ENCODE measurements at places on chromosomes 7 and 10. TPM values are rescaled to one million over a fixed set of nuclear protein-coding genes. Genes with fewer than 3 reads are reported as not detected.

DNA sequence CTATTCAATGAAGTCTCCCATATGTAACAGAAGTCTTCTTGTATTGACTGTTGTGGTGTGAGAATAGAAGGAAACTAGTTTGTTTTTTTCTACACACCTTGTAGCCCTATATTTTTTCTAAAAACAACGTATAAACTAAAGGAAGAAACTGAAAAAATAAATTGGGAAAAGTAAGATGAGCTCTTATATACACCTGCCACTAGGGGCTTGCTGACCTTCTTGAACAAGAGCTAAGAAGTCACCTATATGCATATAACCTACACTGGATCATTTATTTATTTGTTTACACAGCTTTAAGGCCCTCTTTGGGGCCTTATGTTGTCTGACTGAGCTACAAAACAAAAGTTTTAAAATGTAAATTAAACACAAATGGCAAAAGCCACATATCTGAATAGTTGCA, 383.0 kb downstream of the HPSE2 start:
- DNase-seq: no peak

GRCh38 chr10:123970207-123970926, 78.8 kb upstream of the CPXM2 start:
- no peak for DNase-seq

DNA sequence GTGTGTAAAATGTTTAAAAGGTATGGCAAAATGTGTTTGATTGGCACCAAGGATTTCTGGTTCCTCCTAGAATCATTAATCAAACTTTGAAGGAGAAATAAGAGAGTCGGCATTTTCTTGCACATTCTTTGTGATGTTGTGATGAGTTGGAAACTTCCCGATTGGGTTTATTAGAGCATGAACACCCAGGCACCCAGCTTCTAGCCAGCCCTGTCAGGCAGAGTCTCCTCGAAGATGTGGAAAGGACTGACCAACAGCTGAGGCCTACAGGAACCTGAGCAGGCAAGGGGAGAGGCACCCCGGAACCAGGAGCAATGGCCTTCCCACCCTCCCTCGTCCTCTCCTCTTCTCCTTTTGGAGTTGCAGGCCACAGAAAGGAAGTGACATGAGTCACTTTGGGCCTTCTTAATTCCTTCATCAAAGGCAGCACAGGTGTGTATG, 68.7 kb downstream of the EGFR start:
- DNase-seq: no peak

GRCh38 chr7:90994601-90995000, 269.6 kb upstream of the FZD1 start:
- DNase-seq: no peak

DNA sequence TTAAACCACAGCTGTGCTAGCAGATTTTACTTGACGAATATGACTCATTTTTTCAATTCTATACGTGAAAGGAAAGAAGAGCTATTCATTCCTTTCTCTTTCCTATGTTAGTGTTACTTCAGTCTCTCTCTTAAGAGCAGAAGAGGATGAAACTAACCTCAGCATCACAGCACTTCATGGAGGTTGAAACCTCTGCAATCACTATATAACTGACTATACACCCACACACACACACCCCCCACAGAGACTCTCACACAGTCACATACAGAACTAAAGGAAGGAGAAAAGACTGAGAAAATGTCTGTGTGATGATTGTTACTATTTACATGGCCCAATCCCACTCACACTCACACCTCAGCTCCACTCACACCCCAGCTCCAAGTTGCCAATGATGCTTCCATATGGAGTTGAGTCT, 104.2 kb downstream of the KIF20B start:
- DNase-seq: no peak

- DNase-seq: peak; percentile 91
These were observed 122.7 kb downstream of the PRKAG2 start for GRCh38 chr7:151754142-151754590.

DNA sequence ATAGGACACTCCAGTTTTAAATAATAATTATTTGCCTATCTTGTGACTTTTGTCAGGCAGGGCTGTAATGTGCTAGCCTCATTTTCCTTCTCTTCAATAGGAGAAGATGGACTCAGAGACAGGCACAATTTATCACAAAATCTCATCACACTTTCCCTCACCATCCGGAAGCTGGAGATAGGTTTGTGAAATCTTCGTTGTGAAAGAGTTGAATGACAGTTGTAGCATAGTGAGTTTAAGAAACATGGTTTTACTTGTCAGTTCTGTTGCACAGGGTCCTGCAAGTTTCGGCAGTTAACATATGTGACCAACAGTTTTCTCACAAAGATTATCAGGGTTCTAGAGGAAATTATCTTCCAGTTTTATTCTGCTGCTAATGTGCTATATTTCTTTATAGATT, 37.7 kb upstream of the MAP3K8 start:
- no peak for DNase-seq

- peak; percentile 6 for DNase-seq
These were observed 202.4 kb downstream of the SH2D4B start for GRCh38 chr10:80739963-80740715.

- no peak for DNase-seq
These were observed 183.0 kb downstream of the SRPK2 start for GRCh38 chr7:105205592-105206237.

DNA sequence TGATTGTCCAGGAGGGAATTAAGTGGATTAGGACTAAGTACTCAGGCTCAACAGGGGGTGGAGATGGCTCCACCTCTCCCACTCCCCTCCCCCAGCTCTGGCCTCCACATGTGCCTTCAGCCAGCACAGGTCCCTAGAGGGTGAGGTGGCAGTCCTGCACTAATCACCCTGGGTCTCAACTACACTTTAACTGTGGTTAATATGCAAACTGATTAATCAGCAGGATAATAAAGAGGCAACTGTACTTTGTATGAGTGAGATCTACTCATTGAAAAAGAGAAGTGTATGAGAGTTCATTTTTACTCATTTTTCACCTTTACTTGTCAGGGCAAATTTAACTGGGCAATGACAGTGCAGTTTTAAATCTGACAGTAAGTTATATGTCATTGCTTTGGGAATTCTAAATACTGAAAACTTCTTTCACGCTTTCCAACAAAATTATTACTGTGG, 223.8 kb upstream of the CCDC6 start:
- DNase-seq: no peak

ZNF467 gene
- 4.2 TPM for total RNA-seq

CHRM2 gene
- total RNA-seq: 1.0 TPM

KCP gene
- total RNA-seq: 0.72 TPM

GLUD1 gene
- total RNA-seq: 144 TPM

LRIT1 gene
- total RNA-seq: not detected

ZNF425 gene
- total RNA-seq: 4.7 TPM

Measured in tongue (tissue), 3 donors.